ENCODE measurements at places on chromosomes 2 and 18. TPM values are rescaled to one million over a fixed set of nuclear protein-coding genes. Genes with fewer than 3 reads are reported as not detected.

The APCDD1 gene
- total RNA-seq = 27.6 TPM

The UGT1A4 gene
- not detected for total RNA-seq

The NEU2 gene
- not detected for total RNA-seq

The IWS1 gene
- 39.3 TPM for total RNA-seq

The CAB39 gene
- 78.9 TPM for total RNA-seq

The RNF125 gene
- total RNA-seq = 6.5 TPM

The DPP4 gene
- total RNA-seq = 30.7 TPM

The ADD2 gene
- total RNA-seq = 1.4 TPM

The IL36RN gene
- total RNA-seq = not detected

GRCh38 chr18:71238974-71239624 lies 950.3 kb downstream of the SOCS6 start:
- no peak for DNase-seq

DNA sequence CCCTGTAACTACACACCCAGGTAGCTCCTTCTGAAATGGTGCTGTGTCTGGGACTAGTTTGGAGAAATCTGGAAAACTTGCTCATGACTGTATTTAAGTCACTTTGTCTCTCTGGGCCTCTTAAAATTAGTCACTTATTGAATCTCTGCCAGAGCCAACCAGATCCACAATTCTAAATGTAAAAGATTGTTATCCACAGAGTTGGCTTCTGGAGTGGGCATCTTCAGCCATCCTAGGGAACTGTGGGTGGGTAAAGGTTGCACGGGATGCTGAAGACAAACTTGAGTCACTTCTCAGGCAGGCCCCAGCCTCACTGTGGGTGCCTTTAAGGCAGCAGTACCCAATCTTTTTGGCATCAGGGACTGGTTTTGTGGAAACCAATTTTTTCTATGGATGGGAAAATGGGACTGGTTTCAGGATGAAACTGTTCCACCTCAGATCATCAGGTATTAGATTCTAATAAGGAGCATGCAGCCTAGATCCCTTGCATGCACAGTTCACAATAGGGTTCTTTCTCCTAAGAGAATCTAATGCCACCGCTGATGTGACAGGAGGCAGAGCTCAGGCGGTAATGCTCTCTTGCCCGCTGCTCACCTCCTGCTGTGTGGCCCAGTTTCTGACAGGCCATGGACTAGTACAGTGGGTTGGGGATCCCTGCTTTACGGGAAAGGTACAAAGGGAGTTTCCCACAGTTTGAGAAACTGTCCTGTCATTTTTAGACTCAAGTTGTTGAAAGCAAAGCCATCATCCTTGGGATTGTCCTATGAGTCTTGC lies 98.3 kb upstream of the SPRED2 start:
- no peak for DNase-seq

GRCh38 chr2:236026841-236027240 lies 141.3 kb downstream of the GBX2 start:
- DNase-seq = no peak

GRCh38 chr2:186690786-186691185 lies 3.1 kb upstream of the FAM171B start:
- DNase-seq = no peak

- no peak for DNase-seq
Measured at GRCh38 chr2:152577579-152577978, 139.7 kb downstream of the PRPF40A start.

- no peak for DNase-seq
Measured at GRCh38 chr2:46421361-46421760, 58.0 kb upstream of the TMEM247 start.
